Right ventricle myocardium inferior (tissue), 1 donor: ENCODE measurements at places on chromosomes 11 and 22. TPM values are rescaled to one million over a fixed set of nuclear protein-coding genes. Genes with fewer than 3 reads are reported as not detected.

The TPBGL gene
- 0.16 TPM for total RNA-seq

DNA sequence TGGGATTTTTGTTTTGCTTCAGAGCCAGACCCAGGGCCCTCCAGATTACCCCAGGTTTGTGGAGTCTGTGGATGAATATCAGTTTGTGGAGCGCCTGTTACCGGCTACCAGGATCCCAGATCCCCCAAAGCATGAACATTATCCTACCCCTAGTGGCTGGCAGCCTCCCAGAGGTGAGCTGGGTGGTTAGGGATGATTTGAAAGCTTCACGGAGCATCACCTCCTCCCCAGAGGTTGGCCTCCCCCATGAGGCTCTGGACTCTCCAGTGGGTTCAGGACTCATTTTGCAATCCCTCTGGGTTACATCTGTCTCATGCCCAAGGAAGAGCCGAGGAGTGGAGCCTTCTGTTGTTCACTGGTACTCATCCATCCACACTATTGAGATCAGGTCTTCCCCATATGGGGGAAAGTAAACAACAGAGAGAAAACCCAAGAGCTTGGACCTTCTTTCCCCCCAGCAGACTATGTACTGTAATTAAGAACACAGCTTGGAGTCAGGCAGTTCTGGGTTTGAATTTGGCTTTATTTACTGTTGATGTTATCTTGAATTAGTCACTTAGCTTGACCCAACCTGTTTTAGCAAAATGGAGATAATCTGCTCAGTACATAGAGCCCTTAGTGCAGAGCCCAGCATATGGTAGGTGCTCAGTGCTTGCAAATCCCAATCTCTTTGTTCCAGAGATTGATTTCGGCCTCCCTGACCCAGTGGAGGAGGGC, 2.5 kb downstream of the MRPL49 start:
- DNase-seq = no peak

DNA sequence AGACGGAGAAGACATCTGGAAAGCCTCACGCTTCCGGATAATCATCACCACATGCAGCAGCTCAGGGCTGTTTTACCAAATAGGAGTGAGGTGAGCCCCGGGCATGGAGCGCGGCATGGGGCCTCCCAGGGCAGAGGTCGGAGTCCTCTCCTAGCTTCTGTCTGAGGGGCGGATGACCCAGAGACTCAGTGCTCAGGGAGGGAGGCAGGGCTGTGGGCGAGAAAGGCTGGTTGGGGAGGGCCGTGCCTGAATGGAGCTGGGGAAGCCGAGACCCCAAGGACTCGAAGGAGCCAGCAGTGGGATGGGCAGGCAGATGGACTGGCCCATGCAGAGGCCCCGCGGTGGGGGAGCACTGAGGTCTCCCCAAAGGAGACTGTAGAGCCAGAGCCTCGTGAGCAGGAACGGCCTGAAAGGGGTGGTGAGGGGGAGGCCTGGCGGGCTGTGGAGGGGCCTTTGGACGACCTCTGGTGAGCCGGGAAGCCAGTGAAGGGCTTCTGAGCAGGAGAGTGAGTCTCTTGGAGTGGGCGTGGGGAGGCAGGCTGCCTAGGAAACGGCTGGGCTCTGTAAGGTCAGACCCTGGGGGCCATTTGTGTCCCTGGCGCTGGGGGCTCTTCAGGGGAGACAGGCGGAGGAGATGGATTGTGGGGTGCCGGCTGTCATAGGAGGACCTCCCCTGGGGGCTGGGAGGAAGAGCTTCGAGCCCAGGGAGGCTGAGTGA, 24.7 kb upstream of the PANX2 start:
- DNase-seq = no peak

GRCh38 chr22:46124383-46125144, 25.8 kb upstream of the PPARA start:
- DNase-seq = no peak

DNA sequence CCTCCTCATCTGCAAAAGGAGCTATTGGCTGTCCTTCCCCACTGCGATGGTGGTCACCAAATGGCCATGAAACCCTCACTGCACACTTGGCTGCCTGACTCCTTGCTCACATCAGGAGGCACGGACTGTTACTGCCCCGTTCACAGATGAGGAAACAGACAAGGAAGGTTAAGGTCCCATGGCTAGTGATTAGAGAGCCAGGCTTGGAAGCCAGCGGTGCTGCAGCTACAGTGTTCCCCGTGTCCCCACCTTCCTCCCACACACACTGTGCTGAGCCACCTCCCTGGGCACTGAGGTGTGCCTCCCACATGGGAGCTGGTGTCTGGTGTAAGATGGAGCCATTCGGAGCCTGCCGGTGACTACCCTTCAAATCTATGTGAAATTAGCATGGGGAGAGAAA, 2.6 kb downstream of the ARHGAP8 start:
- DNase-seq = no peak

The DRD2 gene
- total RNA-seq = not detected

- no peak for DNase-seq
Measured at GRCh38 chr22:35288116-35288515, 11.6 kb upstream of the TOM1 start.

DNA sequence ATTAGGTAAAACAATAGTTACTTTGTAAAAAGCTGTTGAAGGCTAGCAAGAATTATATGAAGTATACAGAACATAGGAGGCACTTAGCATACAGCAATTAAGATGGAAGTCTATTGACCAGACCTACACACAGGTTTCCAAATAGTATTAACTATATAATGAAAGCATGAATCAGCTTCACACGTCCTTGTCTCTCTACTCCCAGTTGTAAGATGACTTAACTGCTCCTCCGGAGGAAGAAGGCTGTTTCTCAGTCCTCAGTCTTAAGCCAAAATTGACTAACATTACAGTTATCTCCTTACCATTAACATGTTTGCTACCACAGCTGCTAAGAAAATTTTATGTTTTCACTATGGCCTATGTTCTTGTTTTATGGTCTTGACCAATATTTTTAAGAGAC, 24.7 kb downstream of the SIK3 start:
- DNase-seq = no peak

The DESI1 gene
- total RNA-seq = 41.6 TPM

DNA sequence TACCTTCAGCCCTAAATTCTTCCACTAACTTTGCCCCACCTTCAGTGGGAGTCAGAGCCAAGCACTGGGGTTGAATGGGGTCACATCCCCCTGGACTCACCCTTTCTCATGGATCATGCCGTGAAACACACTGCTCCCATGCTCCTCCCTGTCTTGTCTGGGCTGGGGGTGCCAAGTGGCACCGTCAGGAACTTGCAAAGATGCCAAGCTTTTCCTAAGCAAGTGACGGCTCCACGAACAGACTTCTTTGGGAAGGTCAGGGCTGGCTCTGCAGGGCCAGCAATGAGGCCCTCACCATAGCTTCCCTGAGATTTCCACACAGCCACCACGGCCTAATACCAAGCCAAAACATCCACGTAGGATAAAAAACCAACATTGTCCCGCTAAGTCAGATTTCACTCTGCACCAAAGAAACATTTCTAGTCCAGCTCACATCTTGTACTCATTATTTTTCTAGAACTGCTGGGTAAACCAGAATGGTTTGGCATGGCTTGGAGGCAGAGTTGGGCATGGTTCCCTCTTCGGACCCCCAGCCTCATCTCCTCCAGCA, 76.5 kb downstream of the NAT10 start:
- DNase-seq = no peak

DNA sequence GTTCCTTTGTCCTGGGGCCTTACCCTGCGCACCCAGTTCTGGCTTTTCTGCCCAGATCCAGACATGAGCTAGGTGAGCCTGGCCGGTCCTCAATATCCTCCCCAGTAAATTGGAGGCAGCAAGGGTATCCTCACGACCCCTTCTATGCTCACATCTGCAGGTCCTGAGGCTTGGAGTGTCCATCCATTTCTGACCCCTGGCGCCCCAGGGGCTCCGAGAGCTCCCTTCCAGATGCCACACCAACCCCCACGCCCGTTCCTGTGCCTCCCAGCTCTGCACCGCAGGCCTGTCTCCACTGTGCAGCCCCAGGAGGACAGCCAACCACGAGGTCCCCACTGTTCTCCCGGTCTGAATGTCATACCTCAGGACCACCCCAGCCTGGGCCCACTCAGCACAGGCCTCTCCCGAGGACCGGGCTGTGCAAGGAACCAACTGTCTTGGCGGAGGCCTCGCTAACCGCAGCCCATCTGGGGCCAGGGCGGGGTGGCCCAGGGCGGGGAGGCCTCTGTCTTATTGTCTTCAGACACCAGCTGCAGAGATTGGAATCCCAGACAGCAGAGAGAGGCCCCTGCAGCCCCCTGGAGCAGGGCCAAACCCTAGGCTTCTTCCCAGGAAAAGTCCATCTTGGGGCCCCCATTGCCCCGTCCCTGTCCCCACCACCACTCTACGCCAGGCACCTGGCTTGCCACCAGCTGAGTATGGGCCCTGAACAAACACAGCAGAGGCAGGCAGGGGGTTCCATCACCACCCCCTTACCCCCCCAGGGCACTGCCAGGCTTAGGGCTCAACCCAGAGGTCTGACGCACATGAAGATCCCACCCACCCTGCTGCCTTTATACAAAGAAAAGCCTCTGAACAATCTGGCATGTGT, 39.3 kb downstream of the ALX4 start:
- no peak for DNase-seq

The MGAT3 gene
- total RNA-seq = 5.9 TPM

GRCh38 chr11:118045191-118045590, 31.7 kb upstream of the TMPRSS4 start:
- no peak for DNase-seq

DNA sequence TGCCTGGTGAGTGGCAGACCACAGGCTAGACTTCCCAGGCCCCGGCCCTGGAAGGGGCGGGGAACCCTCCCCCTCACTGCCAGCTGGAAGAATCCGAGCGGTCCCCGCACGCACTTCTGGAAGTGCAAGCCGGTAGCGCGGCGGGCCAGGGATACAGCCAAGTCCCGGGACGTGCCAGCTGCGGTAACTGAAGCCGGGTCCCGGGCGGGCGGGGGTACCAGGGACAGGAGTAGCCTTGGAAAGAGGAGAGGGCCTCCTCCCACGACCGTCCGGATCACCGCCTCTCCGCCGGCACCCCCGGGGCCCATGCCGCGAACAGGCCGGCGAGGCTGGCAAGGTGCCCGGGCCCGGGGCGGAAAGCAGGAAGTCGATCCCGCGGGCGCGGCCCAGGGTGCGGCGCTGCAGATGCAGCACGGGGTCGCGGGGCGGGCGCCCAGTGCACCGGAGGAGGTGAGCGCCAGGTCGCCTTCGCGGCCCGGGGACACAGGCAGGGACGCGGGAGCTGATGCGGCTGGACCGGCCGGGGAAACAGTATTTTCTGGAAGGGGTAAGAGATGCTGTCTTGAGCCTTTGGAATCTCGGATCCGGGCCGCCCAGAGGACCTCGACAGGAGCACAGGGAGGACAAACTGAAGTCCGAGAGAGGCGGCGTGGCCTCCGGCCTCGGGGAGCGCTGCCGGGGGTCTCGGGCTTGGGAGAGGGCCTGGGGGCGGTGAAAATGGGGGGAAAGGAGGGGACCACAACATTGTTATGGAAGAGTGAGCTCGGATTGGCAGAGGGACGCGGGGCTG, 783 bp upstream of the SLC35C1 start:
- DNase-seq = peak; percentile 94

The SYCE3 gene
- not detected for total RNA-seq

The HYOU1 gene
- total RNA-seq = 78.3 TPM

GRCh38 chr11:64675450-64676260, 47.3 kb downstream of the NRXN2 start:
- peak; percentile 84 for DNase-seq
